ENCODE measurements at places on chromosomes 4 and X. TPM values are rescaled to one million over a fixed set of nuclear protein-coding genes. Genes with fewer than 3 reads are reported as not detected.
A peak's percentile ranks its signal among the peaks of the same experiment; 100 is the strongest.

FAM47A gene
- not detected for total RNA-seq

GRCh38 chr4:106369456-106370060, 980 bp upstream of the GIMD1 start:
- peak; percentile 78 for DNase-seq

GRCh38 chr4:67291644-67292043, 253.7 kb downstream of the CENPC start:
- no peak for DNase-seq

GRCh38 chr4:168360271-168360670, 41.7 kb upstream of the DDX60 start:
- DNase-seq: no peak

GRCh38 chr4:114563536-114564315, 34.9 kb upstream of the UGT8 start:
- DNase-seq: peak; percentile 92

Data from renal cortical epithelial cell (primary cell).